ENCODE measurements at places on chromosomes 11 and 22. TPM values are rescaled to one million over a fixed set of nuclear protein-coding genes. Genes with fewer than 3 reads are reported as not detected.

The CEP164 gene
- total RNA-seq = 26.4 TPM

The TMEM191B gene
- total RNA-seq = 3.1 TPM

The WEE1 gene
- 65.9 TPM for total RNA-seq

The BBOX1 gene
- 12.7 TPM for total RNA-seq

The SCO2 gene
- total RNA-seq = 0.47 TPM

The LIN7C gene
- 44.4 TPM for total RNA-seq

The MUC2 gene
- total RNA-seq = under 0.01 TPM

The BCO2 gene
- 6.7 TPM for total RNA-seq

The OR51E2 gene
- 0.23 TPM for total RNA-seq

The SCUBE2 gene
- 13.6 TPM for total RNA-seq

The OR5A1 gene
- total RNA-seq = not detected

The TMEM258 gene
- total RNA-seq = 117 TPM

The IGF2 gene
- total RNA-seq = 562 TPM

The TPBGL gene
- 0.06 TPM for total RNA-seq

The OR51M1 gene
- total RNA-seq = not detected

The OR2AG1 gene
- not detected for total RNA-seq

The CHEK1 gene
- total RNA-seq = 17.6 TPM

The BACE1 gene
- 27.8 TPM for total RNA-seq

The SCGB1C1 gene
- total RNA-seq = not detected

The PRR14L gene
- 32.9 TPM for total RNA-seq

The CD3G gene
- 0.47 TPM for total RNA-seq

The P2RX6 gene
- 2.3 TPM for total RNA-seq

The SHANK3 gene
- total RNA-seq = 23.5 TPM

The PKDREJ gene
- 0.12 TPM for total RNA-seq

The ABTB2 gene
- total RNA-seq = 17.6 TPM

The TYR gene
- not detected for total RNA-seq

The MIEF1 gene
- total RNA-seq = 23.8 TPM

The TMPRSS5 gene
- total RNA-seq = 1.5 TPM

The MRGPRE gene
- total RNA-seq = not detected

The KCTD17 gene
- total RNA-seq = 23.3 TPM

The CDKN1C gene
- 286 TPM for total RNA-seq

The HEPN1 gene
- not detected for total RNA-seq

The CDCA5 gene
- 6.4 TPM for total RNA-seq

The INS gene
- total RNA-seq = 0.35 TPM

The OR51B5 gene
- 2.3 TPM for total RNA-seq

The LDLRAD3 gene
- 23.9 TPM for total RNA-seq

The CSF2RB gene
- total RNA-seq = 7.9 TPM

The DNAJB7 gene
- not detected for total RNA-seq

The SLC43A1 gene
- total RNA-seq = 18.0 TPM

The XRCC6 gene
- total RNA-seq = 186 TPM

The RIMBP3B gene
- total RNA-seq = 0.12 TPM

The TRPM5 gene
- total RNA-seq = 1.1 TPM

The RAB3IL1 gene
- 22.1 TPM for total RNA-seq

The ZBTB3 gene
- total RNA-seq = 14.8 TPM

The SCGB1D2 gene
- not detected for total RNA-seq

The CPT1B gene
- 20.6 TPM for total RNA-seq

The TRAF6 gene
- total RNA-seq = 12.7 TPM

The MOGAT2 gene
- total RNA-seq = 0.53 TPM

The PPP6R3 gene
- total RNA-seq = 206 TPM

Measured in metanephros (tissue), 2 donors.